ENCODE measurements at places on chromosomes 16 and 17. TPM values are rescaled to one million over a fixed set of nuclear protein-coding genes. Genes with fewer than 3 reads are reported as not detected.

The KRT33A gene
- polyA plus RNA-seq, result not detected

The HS3ST2 gene
- polyA plus RNA-seq, result 0.19 TPM

The USH1G gene
- polyA plus RNA-seq, result 1.1 TPM

The IQCK gene
- 51.0 TPM for polyA plus RNA-seq

The SOST gene
- 51.8 TPM for polyA plus RNA-seq

The KREMEN2 gene
- 3.6 TPM for polyA plus RNA-seq

The ZNF469 gene
- 1.3 TPM for polyA plus RNA-seq

The TOX3 gene
- polyA plus RNA-seq, result 30.0 TPM

GRCh38 chr17:57453841-57454425, 197.6 kb downstream of the MSI2 start:
- no peak for DNase-seq

DNA sequence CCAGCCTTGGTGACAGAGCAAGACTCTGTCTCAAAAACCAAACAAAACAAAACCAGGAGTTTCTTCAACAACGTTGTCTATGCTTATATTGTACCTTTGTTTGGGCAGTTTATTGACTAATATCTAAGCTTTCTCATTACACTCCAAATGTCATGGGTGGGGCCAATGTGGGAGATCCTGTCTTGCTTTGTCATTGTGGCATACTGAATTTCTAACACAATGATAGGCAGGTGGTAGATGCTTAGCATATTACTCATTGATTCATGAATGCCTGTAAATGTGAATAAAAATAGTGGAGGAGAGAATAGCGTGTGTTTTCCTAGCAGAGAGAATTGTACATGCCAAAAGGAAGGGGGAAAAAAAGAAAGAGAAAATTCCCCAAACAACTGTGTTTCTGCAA, 802.5 kb upstream of the EEF2KMT start:
- DNase-seq, result no peak

GRCh38 chr16:53881371-53881770, 177.4 kb downstream of the FTO start:
- DNase-seq, result no peak

- no peak for DNase-seq
Observed at GRCh38 chr16:48426244-48427141, 41.3 kb upstream of the SIAH1 start.

GRCh38 chr16:6898896-6899295, 433.7 kb upstream of the RBFOX1 start:
- DNase-seq, result no peak

- DNase-seq, result no peak
Observed at GRCh38 chr16:13300066-13300840, 398.9 kb downstream of the SHISA9 start.

DNA sequence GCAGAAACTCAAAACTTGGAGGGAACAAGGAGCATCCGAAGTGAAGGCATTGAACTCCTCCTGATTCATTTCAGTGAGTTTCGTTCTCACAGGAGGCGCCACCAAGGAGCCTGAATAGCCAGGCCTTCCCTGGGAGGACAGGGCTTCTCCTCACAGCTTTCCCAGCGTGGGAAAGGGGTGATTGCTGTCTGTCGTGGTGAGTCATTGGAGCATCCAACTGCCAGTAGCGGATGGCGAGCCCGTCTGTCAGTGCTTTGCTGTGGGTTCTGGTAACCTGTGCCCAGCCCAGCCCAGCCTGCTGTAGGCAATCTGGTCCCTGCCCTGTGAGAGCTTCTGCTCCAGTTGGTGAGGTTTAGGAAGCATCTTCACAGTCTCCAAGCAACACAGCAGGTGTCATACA, 28.3 kb downstream of the PLCD3 start:
- DNase-seq, result no peak

- DNase-seq, result no peak
Observed at GRCh38 chr17:44272321-44272951, 4.5 kb upstream of the SLC4A1 start.

GRCh38 chr17:80029258-80029974, 6.3 kb downstream of the TBC1D16 start:
- DNase-seq, result no peak

GRCh38 chr16:81601008-81601428, 156.4 kb downstream of the CMIP start:
- DNase-seq, result no peak

GRCh38 chr16:87063543-87063942, 253.6 kb downstream of the C16orf95 start:
- no peak for DNase-seq

DNA sequence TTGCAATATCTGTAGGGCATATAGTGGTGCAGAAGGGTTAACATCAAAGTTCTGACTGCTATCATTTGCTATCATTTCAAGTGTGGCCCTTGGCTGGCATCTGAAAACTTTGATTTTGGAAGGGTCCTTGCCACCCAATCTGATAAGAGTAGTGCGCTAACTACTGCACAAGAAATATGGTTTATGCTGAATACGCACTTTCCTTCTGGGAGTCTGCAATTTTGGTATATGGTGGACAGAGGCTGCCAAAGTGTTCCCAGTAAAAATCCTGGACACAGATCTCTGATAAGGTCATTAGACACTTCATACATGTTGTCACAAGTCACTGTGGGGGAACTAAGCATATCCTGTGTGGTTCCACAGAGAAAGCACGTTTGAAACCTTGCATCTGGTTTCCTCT, 461.6 kb upstream of the CDH11 start:
- DNase-seq, result no peak

DNA sequence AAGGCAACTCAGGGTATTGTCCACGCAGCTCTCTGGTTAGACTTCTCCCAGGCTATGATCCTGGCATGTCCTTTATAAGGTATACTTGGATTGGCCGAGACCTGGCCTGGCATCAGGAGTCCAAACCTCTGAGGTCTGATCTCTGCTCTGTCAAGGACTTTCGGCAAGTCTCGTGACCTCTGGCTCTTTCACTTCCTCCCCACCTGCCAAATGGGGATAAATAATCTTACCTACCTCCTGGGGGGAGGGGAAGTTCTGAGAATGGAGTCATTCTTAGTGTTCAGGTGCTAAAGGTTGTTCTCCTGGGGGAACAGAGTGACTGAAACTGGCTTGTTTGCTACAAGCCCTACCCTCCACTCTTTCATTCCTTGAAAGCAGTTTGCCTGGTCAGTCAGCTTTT, 7.6 kb downstream of the ATXN1L start:
- DNase-seq, result no peak

DNA sequence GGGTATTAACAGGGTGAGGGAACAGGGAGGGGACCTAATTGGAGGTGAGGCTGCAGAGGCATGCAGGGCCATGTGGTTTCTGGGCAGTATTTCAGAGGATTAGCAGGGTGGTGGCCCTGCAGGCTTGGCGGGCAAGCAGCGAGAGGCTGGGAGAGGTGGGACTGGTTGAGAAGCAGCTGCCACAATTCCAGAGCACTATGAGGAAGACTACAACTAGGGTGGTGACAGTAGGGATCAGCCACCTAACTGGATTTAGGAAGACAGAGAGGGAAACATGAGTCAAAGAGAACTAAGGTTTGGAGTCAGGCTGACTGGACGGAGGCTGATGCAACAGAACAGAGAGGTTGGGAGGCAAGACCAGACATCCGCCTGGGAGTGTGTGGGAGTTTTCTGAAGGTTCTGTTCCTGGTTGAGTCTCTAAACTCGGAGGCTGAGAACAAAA, 12.3 kb downstream of the ALOXE3 start:
- DNase-seq, result no peak

GRCh38 chr17:76870377-76870714, 2.1 kb downstream of the MGAT5B start:
- no peak for DNase-seq

- no peak for DNase-seq
Observed at GRCh38 chr17:57666201-57666870, 78.8 kb downstream of the CCDC182 start.

DNA sequence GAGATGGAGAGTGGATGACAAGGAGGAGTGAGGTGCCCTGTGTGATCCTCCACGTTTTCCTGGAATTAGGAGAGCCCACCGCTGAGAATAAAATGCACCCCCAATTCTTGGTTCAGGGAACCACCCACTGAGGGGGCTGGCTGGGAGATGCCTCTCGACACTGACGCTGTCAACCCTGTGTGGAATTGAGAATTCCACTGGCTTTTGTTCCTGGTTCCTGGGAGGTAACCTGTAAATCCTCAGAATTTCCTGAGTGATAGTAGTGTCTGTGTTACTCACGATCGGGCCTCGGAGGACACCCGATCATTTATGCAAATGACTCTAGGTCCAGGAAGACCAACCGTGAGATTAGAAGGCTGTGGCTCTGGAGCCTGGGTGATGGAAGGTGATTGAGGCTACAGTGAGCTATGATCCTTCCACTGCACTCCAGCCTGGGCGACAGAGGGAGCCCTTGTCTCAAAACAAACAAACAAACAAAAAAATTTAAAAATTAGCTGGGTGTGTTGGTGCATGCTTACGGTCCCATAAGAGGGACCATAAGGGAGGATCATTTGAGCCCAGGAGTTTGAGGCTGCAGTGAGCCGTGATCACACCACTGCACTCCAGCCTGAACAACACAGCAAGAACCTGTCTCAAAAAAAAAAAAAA, 11.7 kb upstream of the PRPSAP1 start:
- no peak for DNase-seq

GRCh38 chr17:11807606-11808005, 189.7 kb downstream of the ZNF18 start:
- no peak for DNase-seq

- DNase-seq, result no peak
Observed at GRCh38 chr17:2508035-2508434, 3.7 kb downstream of the METTL16 start.

Data from renal pelvis (tissue), 12 donors.